Activated gamma-delta T cell treated with Interleukin-2 at 50 U/mL for 16 hours (primary cell): ENCODE measurements at places on chromosomes 3 and 15.

DNA sequence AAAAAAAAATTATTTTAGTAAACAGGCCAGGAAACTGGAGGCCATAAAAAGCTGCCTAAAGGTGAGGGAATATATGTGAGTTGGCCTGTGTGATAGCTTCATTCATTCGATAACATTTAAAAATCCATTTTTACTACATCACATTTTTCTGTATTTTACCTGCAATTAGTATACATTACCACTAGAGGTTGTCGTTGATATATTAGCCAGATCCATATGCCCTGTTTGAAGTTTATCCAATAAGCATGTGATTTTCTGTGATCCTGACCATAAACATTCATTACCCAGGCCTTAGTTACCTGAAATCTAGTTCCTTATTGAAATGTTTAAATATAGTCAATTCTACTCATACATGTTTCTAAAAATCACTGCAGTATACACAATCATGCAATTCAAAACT, 71.4 kb downstream of the ARNT2 start:
- DNase-seq = no peak

GRCh38 chr15:75583701-75584100, 4.6 kb upstream of the PTPN9 start:
- no peak for DNase-seq

DNA sequence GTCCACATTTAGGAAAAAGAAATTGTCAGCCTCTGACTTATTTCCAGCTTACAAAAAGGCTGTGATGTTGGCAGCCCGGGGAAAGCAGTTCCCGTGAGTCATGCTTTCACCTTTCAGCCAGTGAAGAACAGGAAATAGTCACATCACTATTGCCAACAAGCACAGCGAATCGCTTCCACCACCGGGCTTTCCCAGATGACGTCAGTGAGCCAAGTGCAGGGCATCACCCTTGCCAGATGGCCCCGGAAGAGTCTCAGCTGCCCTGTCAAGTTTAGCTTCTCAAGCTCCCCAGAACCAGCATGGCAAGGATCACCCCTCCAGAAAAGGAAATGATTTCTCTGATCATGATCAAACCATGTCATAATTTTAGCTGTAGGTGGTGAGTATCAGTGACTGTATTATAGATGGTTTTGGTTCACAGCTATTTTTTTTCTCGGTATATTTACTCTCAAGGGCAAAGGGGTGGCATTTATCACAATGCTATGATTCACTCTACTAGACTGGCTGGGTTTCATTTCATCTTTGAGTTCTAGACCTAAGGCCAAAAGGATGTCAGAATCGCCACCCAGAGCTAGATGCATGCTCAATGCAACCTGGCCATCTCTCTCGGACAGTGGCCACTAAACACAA, 32.9 kb downstream of the B3GNT5 start:
- peak; percentile 84 for DNase-seq

DNA sequence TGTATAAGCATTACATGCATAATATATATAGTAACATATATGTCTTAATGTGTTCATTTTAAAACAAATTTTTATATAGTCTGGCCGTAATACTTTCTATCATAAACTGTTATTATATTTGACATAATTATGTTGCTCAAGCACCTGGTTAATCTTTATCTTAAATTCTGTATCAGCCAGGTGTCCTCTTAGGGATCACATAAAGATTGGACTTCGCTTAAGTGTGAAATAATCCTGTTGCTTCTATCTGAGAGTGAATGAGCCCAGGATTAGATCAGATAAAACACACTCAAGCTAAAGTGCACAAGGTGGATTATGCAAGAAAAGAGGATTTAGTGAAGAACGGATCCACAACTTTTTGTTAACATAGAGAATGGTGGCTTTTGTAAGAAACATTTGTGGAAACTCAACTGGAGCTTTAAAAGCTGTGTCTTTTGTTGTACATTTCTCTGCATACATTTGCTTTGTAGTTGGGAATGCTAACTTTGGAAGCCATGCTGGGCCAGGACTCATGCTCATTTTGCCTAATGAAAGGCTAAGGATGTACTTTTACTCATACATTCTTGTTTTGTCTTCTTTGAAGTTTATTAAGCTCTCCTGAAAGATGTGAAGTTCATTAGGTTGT, 437.8 kb downstream of the ZIC1 start:
- no peak for DNase-seq

DNA sequence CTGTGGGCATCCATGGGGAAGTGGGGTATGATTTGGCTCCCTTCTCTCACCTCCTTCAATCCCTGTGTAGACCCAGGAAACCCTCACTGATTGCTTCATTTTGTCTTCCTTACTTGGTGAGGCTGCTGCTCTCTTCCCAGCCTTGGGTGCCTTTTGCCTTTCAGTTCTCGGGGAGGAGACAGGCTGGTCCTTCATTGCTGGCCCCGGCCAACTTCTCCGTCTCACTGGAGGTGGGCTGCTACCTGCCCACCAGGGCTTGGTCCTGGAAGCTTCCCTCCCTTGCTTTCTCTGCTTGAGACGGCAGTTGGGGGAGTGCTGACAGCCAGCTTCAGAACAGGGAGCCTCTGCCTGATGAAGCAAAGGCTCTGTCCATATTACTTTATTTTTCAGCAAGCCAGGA, 4.7 kb downstream of the FOXL2 start:
- DNase-seq = no peak

- no peak for DNase-seq
Measured at GRCh38 chr3:142651711-142652110, 55.5 kb downstream of the PLS1 start.

- DNase-seq = no peak
Measured at GRCh38 chr3:90025019-90025418, 917.6 kb downstream of the EPHA3 start.

DNA sequence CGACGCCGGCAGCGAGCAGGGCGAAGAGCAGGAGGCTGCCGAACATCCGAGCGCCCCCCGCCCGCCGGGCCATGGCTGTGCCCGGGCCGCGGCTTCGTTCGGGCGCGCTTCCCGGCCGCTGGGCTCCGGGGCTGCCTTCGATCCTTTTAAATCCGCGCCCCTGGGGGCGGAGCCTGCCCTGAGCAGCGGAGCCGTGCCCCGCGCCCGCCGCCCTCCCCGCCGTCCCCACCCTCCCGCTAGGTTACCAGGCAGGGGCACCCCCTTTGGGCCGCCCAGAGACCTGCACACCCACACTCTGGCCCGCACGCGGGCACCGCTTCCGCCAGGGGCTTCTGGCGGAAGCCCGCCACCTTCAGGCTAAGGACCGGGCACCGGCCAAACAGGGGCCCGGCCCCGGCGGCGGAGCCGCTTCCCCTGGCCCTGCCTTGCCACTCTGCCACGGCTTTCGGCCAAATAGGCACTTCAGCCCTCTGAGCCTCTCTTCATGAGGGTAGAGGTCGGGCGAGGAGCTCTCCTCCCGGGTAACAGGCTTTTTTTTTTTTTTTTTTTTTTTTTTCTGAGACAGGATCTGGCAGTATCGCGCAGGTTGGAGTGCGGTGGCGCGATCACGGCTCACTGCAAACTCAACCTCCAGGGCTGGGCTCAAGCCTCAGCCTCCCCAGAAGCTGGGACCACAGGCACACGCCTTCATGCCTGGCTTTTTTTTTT, at the start of gene NMB:
NMB (minus strand) TSS at position 120 of the 708 bp plus-strand sequence; CDS start at position 73, 47 bp downstream.
- peak; percentile 82 for DNase-seq

- no peak for DNase-seq
Measured at GRCh38 chr3:173932624-173933023, 535.1 kb downstream of the NLGN1 start.
